ENCODE measurements at places on chromosomes 1 and 21.

- no peak for DNase-seq
Measured at GRCh38 chr1:232443372-232443771, 186.6 kb downstream of the SIPA1L2 start.

- no peak for DNase-seq
Measured at GRCh38 chr21:36700295-36700970, 1.5 kb downstream of the SIM2 start.

DNA sequence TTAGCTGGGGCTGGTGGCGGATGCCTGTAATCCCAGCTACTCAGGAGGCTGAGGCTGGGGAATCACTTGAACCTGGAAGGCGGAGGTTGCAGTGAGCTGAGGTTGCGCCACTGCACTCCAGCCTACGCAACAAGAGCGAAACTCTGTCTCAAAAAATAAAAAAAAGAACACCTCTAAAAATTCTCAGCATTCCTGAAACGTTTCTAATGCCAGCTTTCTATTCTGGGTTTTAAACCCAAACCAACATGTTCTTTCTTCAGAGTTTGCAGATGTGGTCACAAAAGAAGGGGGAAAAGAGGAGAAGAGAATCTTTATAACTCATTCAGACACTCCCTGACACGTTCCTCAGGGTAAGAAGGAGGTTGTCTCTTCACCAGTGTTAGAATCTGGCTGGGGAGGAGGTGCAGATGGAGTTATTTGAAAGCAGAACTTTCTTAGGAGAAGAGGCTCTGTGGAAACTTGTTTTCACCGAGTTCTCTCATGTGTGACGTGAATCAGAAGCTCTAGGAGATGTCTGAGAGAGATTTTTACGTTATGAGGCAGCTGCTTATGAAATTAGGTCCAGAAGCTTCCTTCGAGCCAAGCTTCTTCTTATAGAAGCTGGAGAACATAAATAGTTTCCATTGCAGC is 17.8 kb upstream of the CNR2 start:
- no peak for DNase-seq

DNA sequence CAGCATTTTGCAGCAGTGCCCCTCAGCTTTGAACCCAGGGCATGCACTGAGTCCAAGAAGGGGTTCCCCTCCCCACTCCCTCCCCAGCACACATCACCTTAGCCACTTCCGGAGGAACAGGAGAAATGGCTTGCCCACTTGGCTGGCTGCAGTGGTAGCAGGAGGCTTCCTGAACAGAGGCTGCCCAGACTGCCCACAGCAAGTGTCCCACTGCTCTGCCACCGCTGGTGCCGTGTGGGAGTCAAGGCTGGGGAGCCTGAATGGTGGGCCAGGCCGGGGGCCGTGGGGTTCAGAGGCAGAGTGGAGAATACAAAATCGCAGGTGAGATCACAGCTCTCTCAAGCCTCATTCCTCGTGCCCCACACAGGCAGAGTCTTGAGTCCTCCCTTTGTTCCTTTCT is 34.5 kb downstream of the CD247 start:
- DNase-seq = no peak

DNA sequence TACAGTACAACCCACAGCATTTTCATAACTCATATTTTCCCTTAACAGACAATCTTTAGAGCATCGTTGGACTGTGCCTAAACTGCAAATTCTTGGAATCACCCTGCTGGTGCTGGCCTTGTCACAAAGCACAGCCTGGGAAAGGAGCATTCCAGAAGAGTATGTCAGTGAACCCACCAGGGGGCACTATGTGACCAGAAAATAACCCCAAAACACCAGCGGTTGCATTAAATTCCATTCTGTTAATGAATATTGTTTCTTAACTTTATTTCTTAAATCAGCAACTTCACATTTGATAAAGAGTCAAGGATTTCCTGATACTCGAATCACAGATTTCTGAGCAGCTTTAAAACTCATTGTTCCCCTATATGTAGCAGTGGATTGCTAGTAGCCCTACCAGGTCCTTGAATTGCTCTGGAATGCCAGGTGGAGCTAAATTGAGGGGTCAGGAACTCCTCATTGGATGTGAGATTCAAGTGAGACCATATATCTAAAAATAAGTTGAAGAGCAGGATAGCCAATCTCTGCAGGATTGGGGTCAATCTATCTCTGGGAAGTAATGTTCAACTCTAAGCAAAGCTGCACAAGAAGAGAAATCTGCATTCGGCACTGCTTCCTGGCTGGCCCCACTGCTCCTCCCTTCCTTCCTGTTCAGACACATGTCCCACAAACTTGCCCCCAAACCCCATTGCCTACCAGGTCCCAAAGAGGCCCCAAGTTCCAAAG is 12.7 kb upstream of the RAB4A start:
- DNase-seq = peak; percentile 62
